Frontal cortex (tissue), 4 donors: ENCODE measurements at places on chromosomes 2 and 18. TPM values are rescaled to one million over a fixed set of nuclear protein-coding genes. Genes with fewer than 3 reads are reported as not detected.

AQP12B gene
- not detected for total RNA-seq

LONRF2 gene
- 47.3 TPM for total RNA-seq

CERKL gene
- 1.6 TPM for total RNA-seq

CNDP1 gene
- under 0.01 TPM for total RNA-seq

MBD5 gene
- 29.3 TPM for total RNA-seq

DCC gene
- total RNA-seq = 15.1 TPM

RFTN2 gene
- total RNA-seq = 22.8 TPM

PTH2R gene
- total RNA-seq = 3.3 TPM

SP100 gene
- total RNA-seq = 4.1 TPM

ZFAND2B gene
- 10.2 TPM for total RNA-seq

KCNIP3 gene
- 4.9 TPM for total RNA-seq

RAD51AP2 gene
- 0.82 TPM for total RNA-seq

SPATA3 gene
- total RNA-seq = not detected

CELF4 gene
- 92.9 TPM for total RNA-seq
